ENCODE measurements at places on chromosomes 5 and 9. TPM values are rescaled to one million over a fixed set of nuclear protein-coding genes. Genes with fewer than 3 reads are reported as not detected.

Gene IL5
- total RNA-seq: not detected

Gene ACTBL2
- 0.19 TPM for total RNA-seq

Gene SCGB3A2
- total RNA-seq: not detected

Gene PCDHGA4
- total RNA-seq: 8.2 TPM

Gene PALM2AKAP2
- 37.2 TPM for total RNA-seq

Gene CAVIN4
- total RNA-seq: 1.5 TPM

Gene TMEM203
- 36.9 TPM for total RNA-seq

Gene BRD9
- total RNA-seq: 35.8 TPM

Gene FREM1
- not detected for total RNA-seq

Gene PCDHGB4
- total RNA-seq: 9.6 TPM

Gene GAS1
- 3.8 TPM for total RNA-seq

Gene INVS
- total RNA-seq: 31.0 TPM

Gene ABO
- not detected for total RNA-seq
